Keratinocyte (primary cell): ENCODE measurements at places on chromosomes 2 and 18.

DNA sequence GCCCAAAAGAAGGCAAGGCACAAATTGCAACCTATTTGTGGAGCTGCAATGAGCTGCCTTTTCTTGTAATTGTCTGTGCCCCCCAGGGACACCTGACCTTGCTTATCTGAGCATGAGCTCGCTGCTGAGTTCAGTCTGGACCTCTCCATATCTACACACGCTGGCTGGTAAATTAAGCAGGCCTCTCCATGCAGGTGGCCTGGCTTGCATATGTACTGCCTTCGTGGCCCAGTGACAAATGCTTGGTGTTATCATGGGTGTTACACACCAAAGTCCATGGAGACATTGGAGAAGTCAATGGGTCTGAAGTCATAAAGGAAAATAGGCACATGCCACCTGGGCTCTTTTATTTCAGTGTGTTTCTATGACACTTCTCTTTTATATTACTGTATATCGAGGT, 121.2 kb downstream of the IRS1 start:
- no peak for DNase-seq

DNA sequence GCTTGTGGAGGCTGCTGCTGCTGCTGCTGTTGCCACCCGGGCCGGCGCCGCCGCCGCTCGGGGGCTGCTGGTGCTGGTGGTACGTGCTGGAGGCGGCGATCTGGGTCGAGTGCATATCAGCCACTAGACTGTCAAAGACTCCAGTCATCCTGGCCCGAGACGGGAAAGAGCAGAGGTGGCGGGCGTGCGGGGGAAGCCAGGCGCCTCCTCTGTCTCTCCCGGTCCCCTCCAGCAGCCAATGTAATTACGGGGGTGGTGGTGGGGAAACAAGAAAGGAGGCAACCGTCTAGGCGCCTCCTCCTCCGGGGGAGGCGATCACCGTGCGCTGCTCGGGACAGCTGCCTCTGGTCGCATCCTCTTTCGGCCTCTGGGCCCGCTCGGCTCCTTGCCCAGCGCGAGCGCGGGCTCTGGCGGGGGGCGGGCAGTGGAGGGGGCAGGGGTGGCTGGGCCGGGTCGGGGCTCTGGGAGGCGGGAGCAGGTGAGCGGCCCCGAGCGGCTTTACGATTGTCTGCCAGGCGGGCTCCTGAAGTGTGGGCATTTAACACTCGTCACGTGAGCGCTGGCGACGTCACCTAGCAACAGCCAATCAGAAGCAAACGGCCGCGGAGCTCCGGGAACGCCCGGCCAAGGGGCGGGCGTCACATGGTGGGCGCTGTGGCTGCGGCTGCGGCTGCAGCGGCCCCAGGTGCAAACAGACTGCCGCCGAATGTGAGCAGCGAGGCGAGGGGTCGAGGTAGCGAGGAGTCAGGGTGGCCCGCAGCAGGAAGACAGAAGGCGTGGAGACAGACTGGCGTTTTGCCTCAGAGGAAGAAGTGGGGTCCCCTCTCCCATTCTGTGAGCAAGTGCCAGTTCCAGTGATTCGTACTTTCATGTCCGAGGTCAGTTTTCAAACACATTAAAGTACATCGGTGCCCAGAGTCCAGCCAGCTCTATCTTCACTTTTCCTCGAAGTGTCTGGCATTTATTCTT, at the start of gene DLX2:
TSS of gene DLX2 (minus strand) at position 510 of the 969 bp plus-strand sequence. CDS start at position 148, 362 bp downstream.
- DNase-seq, result no peak

GRCh38 chr2:191676790-191677645, 918 bp upstream of the NABP1 start:
- DNase-seq, result no peak

DNA sequence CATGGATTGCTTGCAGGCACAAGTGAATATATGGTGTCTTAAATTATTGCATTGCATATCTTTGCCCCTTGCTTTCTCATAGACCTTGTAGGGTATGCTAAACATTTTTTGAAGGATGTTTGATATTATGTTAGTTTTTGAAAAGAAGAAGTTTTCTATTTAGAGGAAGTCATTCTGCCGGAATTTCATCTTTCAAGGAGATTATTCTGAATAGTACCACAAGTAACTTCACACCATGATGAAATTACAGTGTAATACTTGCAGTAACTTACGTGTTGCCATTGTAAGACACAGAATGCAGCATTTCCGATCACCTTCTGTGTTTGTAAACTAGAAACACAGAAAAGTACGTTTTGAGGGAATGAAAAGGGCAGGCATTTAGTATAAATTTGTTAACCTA, 71.9 kb downstream of the ACVR2A start:
- DNase-seq, result no peak

- no peak for DNase-seq
Observed at GRCh38 chr18:25282896-25283703, 68.9 kb downstream of the ZNF521 start.

GRCh38 chr2:153940511-153940910, 68.8 kb downstream of the GALNT13 start:
- no peak for DNase-seq

DNA sequence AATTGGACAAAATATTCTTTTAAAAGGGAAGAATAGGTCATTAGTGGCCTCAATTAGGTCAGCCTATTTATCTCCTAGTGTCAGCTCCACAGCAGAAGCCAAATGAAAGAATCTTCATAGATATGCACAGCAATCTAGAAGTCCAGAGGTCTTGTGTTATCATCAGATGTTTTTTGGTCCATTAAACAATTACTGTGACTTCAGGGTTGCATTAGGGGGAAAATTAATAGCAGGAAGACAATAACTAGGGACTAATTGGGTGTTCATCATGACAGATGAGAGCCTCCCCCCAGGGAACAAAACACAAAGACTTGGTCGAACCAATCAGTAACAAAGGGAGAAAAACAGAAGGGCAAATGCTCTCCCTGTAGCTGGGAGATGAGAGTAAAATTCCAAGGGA, 264.7 kb downstream of the PTH2R start:
- no peak for DNase-seq

DNA sequence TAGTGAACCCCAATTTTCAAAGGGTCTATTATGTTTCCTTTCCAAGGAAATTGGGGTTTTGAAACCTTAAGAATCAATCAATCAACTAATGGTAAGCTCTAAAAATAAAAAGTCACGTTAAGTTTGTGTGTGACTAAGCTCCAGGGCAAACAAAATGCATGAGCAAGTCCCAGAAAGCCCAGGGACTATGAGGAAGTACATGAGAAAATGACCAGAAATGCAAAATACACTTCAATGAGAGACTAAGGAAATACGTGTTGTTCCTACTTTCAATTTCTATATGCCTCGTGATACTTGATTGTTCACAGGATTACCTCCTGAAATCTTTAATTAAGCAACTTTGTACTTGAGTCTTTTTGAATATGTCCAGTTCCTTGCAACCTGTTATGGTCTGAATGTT, 684.4 kb upstream of the SYT4 start:
- no peak for DNase-seq

- no peak for DNase-seq
Observed at GRCh38 chr2:214679736-214680135, 129.7 kb downstream of the BARD1 start.

- no peak for DNase-seq
Observed at GRCh38 chr2:2890901-2891300, 486.7 kb downstream of the EIPR1 start.

- no peak for DNase-seq
Observed at GRCh38 chr18:79825913-79826312, 28.2 kb downstream of the KCNG2 start.

DNA sequence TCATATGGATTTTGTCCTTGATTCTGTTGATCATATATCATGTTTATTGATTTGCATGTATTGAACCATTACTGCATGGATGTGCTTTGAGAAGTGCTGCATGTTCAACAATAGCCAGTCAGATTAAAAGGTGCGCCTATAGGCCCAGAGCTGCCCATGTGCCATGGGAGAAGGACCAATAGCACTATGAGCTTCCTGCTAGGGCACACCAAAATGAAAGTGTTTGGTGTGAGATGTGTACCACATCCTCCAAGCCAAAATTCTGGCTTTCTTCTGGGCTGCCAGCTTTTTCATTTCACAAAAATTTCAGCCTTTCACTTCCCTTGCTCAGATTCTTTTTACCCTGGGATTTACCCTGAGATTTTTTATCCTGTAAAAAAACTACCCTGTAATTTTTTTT, 34.8 kb upstream of the MMADHC start:
- no peak for DNase-seq

DNA sequence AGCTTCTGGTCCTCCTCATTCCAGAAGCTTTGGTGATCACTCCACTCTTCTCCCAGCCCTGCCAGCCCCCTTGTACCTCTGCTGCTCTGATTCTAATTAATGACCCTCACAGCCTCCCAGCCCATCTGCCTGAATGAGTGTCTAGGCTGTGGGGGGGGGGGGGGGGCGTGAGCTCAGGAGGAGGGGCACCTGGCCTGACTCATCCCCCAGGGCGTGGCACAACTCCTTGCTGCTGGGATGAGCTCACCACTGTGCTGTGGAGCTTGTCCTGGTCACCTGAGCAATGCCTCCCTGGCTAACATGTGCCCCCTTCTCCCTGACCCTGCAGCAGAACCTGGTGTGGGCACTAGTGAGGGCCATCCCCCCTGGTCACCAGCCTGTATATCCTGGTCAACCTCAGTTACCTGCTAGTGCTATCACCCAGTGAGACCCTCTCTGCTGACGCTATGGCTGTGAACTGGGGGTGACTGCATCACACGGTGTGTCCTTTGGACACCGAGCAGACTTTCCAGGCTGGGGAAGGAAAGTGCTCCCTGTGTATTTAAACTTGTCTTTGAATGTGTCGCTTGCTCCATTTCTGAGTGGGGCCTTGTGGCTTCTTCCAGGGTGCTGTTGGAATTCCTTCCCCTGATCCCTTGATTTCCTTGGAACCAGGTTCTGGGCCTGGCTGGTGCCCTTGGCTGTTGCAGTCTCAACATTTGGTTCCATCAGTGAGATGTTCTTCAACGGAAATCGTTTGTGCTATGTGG, 41.5 kb upstream of the PUM2 start:
- DNase-seq, result no peak

- DNase-seq, result no peak
Observed at GRCh38 chr2:75870651-75871137, 160.0 kb upstream of the GCFC2 start.

GRCh38 chr18:8984131-8984721, 118.3 kb upstream of the NDUFV2 start:
- no peak for DNase-seq

DNA sequence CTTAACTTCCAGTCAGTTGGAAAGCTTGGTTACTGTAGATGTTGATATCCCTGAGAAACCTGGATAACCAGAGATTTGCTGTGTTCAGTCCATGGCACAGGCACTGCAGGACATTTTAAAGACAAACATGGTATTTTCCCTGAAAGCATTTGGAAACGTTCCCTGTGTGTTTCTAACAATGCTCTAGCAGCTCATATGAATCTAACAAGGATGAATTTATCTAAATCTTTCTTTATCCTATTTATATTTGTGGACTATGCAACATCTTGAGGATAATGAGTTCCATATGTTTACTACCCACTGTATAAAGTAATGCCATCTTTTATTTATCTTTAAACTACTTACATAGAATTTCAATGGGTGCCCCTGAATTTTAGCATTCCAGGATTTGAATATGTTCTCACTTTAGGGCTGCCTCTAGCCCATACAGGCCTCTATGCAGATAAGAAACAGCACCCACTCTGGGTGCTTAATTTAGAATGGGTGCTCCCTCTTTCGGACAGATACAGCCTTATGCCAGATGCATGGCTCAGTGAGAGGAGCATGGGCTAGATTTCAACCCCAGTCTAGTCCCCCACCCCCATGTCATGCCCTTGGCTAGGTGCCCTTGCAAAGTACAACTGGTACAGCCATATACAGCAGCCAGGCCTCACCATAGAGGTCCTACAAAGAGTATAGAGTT, 50.6 kb upstream of the NEMP2 start:
- DNase-seq, result no peak

- no peak for DNase-seq
Observed at GRCh38 chr2:75268112-75268511, 68.8 kb upstream of the TACR1 start.

DNA sequence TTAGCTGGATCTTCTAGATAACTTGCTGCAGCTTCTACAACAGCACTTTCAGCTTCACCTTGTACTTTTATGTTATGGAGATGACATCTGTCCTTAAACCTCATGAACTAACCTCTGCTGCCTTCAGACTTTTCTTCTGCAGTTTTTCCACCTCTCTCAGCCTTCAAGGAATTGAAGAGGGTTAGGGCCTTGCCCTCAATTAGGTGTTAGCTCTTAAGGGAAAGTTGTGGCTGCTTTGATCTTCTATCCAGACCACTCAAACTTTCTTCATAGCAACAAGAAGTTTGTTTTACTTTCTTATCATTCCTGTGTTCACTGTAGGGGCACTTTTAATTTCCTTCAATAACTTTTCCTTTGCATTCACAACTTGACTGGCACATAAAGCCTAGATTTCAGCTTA, 52.3 kb downstream of the ARHGAP15 start:
- no peak for DNase-seq

DNA sequence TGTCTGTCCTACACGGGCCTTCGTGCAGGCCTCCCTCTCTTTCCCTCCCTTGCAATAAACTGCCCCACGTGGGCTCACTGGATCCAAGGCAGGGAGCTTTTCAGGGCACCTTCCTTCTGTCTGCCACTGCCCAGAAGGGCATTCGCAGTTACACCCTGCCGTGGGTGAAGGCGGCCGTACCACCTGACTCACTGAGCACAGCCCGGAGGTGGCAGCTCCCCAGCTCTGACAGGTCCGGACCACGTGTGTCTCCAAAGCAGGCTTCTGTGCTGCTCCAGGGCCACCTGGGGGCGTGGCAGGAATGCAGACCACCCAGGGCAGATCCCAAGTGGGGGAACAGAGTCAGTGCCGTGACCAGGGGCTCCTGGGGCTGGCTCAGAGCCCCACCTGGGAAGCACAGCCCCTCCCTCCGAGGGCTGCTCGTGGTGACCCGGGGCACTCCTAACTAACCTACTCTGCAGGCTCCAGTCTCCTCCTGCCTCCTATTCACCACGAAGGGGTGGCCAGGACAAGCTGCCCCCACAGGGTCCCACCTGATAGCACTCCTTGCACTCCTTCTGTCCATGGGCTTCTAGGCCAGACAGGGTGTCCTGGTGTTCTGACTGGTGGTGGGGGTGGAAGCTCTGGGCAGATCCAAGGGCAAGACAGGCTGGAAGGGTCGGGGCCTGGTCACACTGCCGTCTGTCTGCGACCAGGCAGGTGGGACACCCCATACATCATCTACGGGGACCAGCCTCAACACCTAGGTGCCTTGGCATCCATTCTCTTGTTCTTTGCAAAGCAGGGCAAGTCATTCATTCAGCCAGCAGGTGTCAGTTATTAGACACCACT, 9.7 kb downstream of the SNED1 start:
- DNase-seq, result no peak

DNA sequence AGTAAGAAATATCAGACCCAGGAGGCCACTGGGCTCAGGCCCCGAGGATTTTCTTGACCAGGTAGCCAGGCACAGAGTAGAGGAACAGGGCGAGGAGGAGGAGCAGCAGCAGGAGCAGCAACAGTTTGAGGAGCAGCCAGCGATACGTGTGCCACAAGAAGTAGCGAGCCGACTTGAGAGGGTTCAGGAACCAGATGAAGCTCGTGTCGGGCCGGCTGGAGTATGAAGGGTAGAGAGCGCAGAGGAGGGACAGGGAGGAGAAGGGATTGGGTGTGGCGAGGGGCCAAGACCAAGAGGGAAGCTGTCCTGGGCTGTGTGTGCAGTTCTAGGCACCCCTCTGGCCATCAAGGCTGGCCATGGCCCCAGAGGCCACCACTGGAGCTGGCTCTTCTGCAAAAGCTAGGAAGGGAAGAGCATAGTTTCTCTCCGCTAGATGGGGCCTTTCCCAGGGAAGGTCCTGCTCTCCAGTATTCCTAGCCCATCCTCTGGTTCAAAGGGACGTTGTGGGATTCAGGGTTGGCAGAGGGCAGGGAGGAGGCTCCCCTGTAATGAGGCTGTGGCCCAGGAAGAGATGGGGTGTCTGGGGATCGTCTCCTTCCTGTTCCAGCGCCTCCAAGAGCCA, 17.8 kb downstream of the OTOF start:
- DNase-seq, result no peak

- no peak for DNase-seq
Observed at GRCh38 chr18:13035249-13035914, 44.2 kb downstream of the CEP192 start.
